ENCODE measurements at places on chromosomes 6 and 20.

- DNase-seq, result no peak
Measured at GRCh38 chr20:16222859-16223411, 350.3 kb downstream of the KIF16B start.

DNA sequence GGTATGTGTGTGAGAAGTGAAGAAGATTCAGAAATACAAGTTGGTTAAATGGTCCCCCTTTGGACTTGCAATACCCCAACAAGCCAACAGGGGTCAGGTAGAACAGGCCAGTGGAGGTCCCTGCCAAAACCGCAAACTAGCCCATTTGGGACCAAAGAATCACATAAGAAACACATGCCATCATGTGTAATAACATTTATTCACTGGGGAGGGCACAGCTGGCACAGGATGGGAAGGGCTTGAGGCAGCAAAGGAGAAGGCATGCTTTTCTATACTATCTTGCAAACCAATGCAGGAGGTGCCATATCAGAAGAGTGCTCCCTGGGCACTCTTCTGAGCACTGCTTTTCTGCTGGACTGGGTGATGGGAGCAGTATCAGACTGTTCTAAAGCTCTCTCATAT lies 116.1 kb upstream of the TRAF3IP2 start:
- DNase-seq, result no peak

- no peak for DNase-seq
Measured at GRCh38 chr6:100962466-100962865, 81.3 kb upstream of the ASCC3 start.

DNA sequence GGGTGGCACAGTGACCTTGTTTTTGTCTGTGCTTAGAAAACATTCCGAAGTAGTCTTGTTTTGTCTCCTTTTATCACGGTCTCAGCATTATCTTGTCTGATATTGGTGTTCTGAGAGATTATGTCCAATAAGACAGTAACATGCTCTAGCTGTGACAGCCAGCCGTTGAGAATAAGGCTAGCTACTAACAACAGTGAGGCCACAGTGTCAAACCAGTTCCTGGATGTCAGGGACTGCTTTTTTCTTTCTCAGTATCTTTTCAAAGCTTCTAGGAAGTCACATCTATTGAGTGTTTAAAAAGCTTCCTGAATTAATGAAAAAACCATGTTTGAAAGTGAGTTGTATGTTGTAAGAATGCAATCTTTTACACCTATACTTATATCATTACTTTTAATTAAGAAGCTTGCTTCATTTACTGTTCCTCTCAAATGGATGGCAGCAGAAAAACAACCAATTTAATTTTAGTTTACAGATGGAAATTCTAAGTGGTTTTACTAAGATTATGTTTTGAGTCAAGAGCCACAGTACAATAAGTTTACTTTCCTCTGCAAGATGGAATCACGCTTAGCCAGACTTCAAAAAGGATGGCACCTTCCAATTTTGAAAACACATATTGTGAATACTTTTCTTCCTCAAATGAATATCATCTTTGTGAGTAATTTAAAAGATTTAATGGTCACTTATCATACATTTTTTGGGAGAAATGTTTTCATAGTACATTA lies 53.1 kb downstream of the MAP3K7 start:
- no peak for DNase-seq

GRCh38 chr6:43768506-43768860 lies 1.5 kb upstream of the VEGFA start:
- DNase-seq, result no peak

GRCh38 chr6:85463621-85464259 lies 13.9 kb downstream of the NT5E start:
- DNase-seq, result no peak

- DNase-seq, result peak; percentile 29
Measured at GRCh38 chr20:25676164-25676809, 20.4 kb downstream of the ZNF337 start.

DNA sequence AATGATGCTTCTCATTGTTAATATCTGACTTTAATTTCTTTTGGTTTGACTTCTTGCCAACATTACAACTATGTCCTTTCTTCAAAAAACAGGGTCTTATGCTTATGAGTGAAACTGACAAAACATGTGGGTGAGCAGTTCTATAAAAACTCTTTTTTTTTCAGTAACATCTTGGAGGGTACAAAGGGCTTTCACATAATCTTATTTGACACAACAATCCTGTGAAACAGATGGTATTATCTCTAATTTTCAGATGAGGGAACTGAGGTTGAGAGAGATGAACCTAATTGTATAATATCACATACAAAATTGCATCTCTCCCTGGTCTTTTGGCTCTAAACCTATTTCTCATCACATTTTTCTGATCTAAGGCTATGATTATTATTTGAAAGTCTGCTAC lies 38.3 kb downstream of the MAPK14 start:
- DNase-seq, result no peak

- no peak for DNase-seq
Measured at GRCh38 chr6:20922743-20923142, 388.5 kb downstream of the CDKAL1 start.

- DNase-seq, result no peak
Measured at GRCh38 chr20:1005452-1006027, 3.4 kb upstream of the RSPO4 start.

DNA sequence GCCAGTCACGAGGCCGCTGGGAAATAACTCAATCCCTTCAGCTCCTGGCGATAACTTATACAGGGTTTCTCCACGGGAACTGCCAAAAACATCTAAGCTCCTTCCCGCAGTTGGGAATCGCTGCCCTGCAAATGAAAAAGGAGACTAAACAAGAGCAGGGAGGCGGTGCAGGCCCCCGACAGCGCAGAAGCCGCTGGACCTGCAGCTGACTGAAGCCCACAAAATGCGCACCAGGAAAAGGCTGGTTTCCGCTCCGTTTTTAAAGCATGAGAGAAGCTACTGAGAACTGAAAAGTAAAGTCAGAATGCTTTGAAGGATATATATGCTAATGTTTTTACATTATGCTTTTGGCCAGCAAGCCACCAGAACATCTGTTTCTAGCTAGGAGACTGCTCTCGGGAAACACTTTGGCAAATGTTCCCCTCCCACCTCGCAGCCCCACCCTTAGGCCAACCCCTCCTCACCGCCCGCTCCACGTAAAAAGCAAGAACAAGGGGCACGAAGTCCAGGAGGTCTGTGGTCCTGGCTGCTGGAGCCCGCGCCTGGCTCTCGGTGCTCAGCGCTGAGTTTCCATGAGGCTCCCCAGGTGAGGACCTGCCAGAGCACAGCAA lies 90.5 kb downstream of the SOD2 start:
- no peak for DNase-seq

GRCh38 chr6:55950071-55950814 lies 74.9 kb upstream of the BMP5 start:
- no peak for DNase-seq

DNA sequence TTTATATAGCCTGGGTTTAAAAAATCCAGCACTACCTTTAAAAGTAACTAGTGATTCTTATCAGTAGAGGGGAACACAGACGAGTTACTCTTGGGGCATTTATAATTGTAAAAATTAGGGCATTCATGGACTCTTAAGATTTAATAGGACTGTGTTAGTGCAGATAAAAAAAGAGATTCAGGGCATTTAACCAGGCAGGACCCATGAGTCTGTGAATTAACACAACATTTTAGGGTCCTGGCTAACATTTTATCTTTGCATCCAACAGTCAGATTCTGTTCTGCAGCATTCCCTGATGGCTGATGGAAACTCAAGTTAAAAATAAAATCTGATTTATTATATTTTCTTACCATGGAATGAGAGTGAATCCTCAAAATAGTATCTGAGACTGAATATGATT lies 774.3 kb downstream of the PHF3 start:
- no peak for DNase-seq

DNA sequence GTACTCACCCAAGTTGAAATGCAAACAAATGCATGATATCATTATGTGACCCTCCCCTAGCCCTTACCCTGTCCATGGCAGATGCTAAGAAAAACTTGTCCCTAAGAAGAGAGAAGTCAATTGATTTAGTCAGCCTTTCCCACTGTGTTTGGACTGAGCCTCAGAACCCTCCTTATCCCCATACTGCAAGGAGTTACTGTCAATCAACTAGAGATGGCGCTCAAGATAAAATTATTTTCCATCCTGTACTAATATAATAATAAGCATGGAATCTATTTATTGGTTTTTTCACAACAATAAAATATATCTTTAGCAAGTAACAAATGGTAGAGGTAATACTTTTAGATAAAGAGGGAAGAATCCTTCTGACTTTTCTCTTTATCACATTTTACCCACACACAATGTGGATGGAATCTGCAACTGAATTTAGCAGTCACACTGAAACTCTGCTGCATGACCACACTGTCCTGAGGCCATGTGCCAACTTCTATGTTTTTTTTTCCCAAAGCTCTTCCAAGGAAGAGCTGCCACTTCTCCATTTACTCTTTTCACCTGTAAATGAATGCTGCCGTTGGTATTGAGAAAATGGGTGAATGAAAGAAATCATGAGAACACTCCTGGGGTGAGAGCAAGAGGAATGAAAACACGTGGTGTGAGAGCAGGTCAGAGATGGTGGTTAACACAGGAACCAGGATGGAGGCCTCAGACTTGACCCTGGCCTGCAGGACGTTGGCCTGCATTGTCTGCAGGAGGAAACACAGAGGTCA lies 10.5 kb downstream of the NT5E start:
- no peak for DNase-seq

DNA sequence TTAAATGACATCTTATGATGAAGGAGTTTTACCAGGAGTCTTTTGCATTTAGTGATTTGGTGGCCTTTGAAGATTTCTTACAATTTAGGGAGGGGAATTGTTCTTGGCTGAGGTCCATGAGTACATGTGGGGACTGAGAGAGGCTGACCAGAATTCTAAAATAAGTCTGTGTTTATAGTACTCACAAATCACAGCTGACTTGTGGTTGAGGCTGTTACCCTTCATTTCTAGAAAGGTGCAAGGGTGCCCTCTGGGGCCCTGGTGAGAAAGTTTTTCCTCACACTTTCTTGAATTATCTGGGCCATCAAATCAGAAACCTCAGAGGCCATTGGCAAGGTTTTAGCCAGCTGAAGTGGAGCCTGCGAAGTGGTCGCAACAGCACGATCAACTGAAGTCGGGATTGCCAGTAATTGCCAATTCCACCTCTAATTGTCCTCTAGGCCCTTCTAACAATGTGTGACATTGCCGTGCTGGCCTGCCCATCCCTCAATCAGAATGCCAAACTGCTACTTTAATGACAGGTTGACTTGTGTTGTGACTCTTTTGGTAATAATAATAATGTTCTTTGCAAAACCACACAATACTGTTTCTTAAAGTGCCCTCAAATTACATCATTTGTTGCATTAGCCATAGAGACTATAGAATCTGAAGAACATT lies 221.6 kb downstream of the OGFRL1 start:
- DNase-seq, result peak; percentile 42

Measured in hepatic stellate cell (primary cell).